ENCODE measurements at places on chromosomes 3 and 15.
A peak's percentile ranks its signal among the peaks of the same experiment; 100 is the strongest.

DNA sequence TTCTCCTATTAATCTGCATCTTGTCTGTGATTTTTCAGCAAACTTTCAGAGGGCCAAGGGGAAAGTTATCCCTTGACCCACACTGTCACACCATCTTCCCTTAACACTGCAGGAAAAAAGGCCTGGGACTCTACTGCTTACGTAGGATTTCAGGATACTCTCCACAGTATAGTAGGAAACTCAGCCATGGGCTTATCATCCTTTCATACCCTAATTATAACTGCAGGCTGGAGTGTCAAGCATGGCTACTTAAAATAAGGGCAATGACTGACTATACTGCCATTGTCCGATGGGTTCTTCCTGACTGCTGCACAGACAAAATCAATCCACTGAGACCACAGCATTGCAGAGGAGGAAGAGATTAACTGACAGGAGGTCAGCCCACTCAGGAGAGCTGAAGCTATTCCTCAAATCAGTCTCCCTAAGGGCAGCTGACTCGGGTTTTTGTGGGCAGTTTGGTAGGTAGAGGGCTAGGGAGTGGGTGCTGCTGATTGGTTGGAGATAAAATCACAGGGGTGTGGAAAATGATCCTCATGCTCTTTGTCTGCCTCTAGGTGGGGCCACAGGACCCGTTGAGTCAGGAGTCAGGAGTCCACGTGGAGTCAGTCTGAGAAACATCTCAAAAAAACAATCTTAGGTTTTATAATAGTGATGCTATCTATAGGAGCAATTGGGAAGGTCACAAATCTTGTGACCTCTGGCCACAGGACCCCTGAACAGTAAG lies 118.2 kb upstream of the STRIT1 start:
- peak; percentile 4 for DNase-seq

DNA sequence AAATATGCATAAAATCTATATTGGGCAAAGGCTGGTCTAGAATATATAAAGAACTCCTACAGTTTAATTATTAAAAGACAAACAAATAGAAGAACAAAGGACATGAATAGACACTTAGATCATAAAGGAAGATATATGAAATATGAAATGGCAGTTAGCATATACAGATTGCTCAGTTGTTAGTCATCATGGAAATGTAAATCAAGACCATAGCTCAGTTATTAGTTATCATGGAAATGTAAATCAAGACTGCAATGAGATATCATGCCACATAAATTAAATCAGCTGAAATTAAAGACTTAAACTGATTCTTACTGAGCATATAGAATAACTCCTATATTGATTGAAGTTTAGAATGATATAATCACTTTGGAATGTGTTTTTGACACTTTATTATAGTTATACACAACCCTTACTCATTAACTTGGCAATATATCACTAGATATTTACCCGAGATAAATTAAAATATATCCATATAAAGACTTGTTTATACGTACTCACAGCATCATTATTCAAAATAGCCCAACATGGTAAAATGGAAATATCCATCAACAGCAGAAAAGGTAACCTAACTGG lies 45.2 kb upstream of the GOLGA8B start:
- DNase-seq, result no peak

DNA sequence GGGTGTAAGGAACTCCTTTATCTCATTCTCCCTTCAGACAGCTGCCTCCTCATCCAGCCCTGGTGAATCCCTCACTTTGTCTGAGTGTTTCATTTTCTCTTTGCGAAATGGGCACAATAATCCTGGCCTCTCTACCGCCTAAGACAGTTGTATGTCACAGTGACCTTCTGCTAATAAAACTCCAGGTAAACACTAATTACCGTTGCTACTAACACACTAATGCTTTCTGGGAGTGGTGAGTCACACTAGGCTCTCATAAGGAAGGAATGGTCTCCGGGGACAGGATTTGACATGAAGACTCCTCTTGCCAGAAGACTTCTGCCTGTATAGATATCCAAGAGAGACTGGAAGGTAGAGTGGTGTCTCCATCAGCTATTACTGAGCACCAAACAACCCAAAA lies 71.7 kb upstream of the SNRK start:
- DNase-seq, result no peak

GRCh38 chr3:27536491-27536890 lies 52.3 kb upstream of the SLC4A7 start:
- DNase-seq, result no peak

DNA sequence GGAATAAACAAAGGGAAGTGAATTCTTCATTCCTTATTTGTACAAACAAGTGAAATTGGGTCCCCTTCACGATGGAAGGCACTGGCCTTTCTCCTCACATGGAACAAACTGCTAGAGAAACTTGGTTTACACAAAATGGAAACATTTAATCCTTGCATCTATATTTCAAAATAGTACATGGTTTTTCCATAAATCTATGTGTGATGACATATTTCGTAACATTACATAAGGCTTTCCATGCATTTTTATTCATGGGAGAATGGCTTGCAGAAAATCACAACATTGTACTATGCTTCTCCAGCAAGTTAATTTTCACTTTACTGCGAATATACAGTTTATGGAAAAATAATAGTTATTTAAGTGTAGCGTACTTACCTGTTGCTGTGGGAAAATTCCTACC lies 81.0 kb upstream of the CDIN1 start:
- DNase-seq, result no peak

- DNase-seq, result no peak
Measured at GRCh38 chr3:175383813-175384212, 524.7 kb downstream of the NAALADL2 start.

DNA sequence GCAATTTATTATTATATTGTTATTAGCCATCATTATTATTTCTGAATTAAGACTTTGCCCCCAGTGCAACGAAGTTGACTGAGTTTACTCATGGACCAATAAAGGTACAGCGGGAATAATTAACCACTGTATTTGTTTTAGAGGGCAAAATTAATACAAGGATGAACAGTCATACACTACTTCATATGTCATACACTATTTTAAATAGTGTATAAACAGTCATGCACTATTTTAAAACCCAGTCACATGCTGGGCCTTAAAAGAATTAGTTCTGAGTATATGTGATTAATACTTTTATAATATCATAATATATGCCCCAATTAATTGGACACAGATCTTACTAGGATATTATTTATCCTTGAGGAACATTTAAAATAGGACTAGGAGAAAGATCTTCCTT lies 125.3 kb upstream of the NANOGP8 start:
- DNase-seq, result no peak

- no peak for DNase-seq
Measured at GRCh38 chr3:71989165-71989564, 204.2 kb upstream of the PROK2 start.

- DNase-seq, result no peak
Measured at GRCh38 chr15:35618260-35619188, 72.6 kb upstream of the DPH6 start.

DNA sequence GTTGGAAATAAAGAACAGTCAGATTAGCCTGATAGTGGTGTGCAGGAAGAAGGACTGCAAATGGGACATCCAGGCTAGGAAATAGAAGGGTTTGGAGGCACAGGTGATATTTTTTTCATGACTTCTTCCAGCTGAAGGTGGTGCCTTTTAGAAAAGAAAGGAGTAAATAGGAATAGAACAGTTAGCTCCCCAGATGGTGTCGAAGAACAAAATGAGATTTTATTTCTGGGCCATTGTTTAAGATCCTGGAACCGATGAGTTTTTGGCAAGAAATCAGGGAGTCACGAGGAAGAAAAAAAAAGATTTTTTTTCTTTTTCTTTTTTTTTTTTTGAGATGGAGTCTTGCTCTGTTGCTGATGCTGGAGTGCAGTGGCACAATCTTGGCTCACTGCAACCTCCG lies 9.8 kb upstream of the NCK1 start:
- no peak for DNase-seq

Data from stimulated activated CD4-positive, alpha-beta T cell treated with anti-CD3 and anti-CD28 coated beads, Interleukin-15, amount 100 ng/mL, for 24 hours (primary cell).